ENCODE measurements at places on chromosomes 4 and X.

- DNase-seq: no peak
These were observed 102.0 kb downstream of the HPGD start for GRCh38 chr4:174420316-174420715.

DNA sequence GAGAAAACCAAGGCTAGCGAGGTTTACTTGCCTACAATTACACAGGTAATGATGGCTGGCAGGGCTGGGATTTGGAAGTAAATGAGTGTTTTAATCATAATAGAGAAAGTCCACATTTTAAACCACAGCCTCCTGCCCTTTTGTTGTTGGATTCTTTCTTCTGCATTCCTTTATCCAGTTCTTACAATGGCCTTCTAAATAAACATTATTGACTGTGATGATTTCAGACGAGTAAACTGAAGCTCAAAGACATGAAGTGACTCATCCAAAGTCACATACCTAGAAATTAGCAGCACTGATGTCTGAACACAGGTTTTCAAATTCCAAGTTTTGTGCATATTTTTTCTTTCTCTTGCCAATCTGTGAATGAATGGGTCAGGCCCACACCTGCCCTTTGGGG, 51.2 kb upstream of the C1QTNF7 start:
- no peak for DNase-seq

GRCh38 chr4:57156242-57156990, 46.2 kb upstream of the IGFBP7 start:
- no peak for DNase-seq

GRCh38 chrX:25858273-25858880, 279.8 kb upstream of the MAGEB18 start:
- DNase-seq: no peak

DNA sequence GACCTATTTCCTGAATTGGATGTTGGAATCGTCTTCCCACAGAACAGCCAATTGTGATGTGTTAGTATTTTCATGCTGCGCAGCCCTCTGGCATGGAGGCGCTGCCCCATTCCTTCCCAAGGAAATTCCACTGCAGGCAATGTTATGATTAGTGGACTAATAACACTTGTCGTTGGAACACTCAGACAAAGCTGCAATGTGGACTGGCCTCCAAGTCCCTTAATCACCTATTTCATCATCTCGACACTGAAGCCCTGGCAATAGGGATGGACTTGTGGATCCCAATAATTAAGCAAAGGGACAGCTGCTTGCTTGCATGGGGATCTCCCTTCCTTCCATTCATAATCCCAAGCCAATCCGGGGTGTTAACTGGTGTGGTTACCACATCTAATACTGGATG, 78.8 kb upstream of the PLAC1 start:
- no peak for DNase-seq

GRCh38 chr4:141560056-141560455, 76.3 kb upstream of the IL15 start:
- DNase-seq: no peak

- no peak for DNase-seq
These were observed 475.5 kb downstream of the CCSER1 start for GRCh38 chr4:90602726-90603125.

DNA sequence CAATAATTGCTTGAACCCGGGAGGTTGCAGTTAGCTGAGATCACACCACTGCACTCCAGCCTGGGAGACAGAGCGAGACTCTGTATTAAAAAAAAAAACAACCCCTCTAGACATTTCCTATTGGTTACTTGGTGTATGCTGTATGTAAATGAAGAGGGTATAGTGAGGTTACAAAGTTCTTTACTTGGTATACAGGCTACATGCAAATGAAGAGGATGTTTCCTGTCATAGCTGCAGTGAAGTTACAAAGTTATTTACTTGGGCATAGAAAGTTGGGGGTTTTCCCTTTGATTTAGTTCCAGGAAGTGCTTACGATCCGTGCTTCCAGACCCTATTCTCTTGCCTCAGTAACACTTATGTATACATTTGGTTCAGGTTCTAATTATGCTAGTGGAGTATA, 38.4 kb upstream of the CLNK start:
- no peak for DNase-seq

DNA sequence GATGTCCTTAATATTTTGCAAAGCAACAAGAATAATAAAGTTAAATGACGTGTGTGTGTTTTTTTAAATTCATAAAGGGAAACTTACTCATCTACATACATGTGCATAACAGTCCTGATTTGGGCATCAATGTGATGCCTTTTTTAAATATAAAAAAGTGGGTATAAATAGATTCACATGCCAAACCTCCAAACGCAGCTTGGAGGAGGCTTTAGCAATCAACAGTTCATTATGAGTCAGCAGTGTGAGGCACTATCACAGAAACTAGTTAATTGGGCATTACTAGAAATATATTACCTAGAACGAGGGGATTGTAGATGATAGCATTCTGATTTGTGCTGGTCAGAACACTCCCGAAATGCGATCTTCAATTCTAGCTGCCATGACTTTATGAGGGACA, 115.1 kb downstream of the HS6ST2 start:
- DNase-seq: no peak

GRCh38 chr4:98484031-98484430, 174.4 kb downstream of the TSPAN5 start:
- no peak for DNase-seq

DNA sequence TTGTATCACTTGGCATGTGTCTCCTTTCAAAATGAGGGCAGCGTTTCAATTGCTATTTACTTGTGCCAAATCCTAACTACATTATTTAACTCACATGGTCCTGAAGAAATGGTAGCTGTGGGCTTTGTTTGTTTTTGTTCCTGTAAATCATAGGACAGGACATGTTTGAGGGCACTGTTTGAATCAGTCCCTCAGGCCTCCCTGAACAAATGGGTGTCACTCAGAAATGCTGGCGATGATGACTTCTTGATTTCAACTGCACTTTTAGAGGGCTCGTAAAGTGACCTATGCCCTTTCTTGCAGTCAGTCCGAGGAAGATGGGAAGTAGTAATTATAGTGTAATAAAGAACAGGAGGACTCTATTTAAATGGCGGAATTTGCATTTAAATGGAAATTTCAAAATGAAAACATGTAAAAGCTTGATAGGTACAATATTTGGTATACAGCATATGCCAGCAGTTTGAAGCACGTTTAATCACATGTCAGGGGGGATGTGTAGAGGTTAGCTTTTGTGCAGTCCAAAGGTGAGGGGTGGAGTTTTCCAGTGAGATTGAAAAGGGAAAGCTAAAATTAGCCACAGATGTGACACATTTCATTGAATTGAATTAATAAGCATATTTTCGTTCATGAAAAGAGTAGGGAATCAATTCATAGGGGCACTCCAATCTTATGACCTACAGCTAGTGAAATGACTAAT, 1958.7 kb upstream of the IGFBP7 start:
- no peak for DNase-seq

GRCh38 chr4:10158333-10158942, 41.8 kb upstream of the WDR1 start:
- DNase-seq: no peak

DNA sequence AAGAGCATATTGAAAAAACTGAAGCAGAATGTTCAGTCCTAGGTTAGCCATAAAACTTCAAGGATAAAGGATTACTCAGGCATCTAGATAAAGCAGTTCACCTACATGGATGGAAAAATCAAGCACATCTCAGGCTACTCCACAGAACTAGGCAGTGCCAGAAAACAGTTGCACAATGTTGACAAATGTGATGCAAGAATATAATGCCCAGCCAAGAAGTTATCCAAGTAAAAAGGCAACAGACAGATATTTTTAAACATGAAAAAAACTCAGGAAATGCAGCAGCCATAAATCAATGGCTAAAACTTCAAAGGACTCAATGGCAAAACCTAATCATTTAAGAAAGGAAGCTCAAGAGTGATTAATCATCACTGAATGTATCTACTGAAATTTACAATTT, 456.0 kb upstream of the FAM241A start:
- DNase-seq: no peak

GRCh38 chr4:179605196-179605595, 2163.0 kb upstream of the AGA start:
- no peak for DNase-seq

DNA sequence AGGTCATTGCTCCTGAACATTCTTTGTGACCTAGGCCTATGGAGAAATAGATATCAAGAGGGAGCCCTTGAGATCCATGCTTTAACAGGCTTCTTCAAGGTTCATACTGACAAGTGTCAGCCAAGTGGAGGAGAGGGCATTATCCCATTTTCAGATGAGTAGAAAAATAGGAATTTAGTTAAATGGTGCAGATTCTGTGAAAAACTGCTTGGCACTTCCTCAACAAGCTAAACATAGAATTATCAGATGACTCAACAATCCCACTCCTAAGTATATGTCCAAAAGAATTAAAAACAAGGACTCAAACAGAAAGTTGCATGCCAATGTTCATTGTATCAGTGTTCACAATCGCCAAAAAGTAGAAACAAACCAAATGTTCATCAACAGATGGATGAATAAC, 43.8 kb upstream of the KCNIP4 start:
- DNase-seq: no peak

DNA sequence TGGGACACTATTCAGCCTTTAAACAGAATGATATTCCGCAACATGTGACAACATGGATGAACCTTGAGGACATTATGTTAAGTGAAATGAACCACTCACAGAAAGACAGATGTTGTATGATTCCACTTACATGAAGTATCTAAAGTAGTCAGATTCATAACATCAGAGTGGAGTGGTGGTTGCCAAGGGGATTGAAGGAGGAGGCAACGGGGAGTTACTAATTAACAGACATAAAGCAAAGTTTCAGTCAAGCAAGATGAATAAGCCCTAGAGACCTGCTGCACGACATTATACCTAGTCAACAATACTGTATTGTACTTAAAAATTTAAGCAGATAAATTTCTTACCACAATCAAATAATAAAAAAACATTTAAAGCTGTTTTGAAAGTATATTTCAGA, 105.0 kb upstream of the NR0B1 start:
- no peak for DNase-seq

- no peak for DNase-seq
These were observed 100.3 kb upstream of the FGF16 start for GRCh38 chrX:77346859-77347258.

DNA sequence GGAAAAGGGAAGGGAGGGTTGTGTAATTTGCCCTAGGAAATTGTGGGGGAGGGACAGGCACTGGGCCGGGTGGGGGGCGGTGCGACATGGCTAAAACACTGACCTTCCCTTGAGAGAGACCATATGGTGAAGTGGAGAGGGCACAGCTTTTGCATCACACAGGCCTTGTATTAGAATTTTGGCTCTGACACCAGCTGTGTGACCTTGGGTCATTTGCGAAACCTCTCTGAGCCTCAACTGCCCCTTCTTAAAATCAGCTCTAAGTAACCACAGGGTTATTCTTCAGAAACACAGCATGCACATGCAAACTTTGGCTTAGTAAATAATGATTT, 25.8 kb downstream of the PDGFRA start:
- no peak for DNase-seq

DNA sequence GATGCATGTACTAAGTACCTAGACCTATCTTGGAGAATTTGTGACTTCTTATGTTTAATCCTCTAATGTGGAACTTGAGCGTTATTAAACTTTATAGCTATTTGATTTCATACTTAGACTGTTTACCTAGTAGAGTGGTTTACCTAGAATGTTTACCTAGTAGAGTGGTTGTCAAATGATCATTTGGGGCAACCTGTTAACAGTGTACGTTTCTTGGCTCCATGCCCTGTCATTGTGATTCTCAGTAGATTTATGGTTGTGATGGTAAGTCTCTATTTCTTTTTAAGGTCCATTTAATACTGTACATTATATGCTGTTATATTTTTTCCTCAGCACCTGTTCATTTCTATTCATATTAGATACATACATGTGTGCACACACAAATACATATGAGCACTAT, 233.0 kb upstream of the MAD2L1 start:
- DNase-seq: no peak

DNA sequence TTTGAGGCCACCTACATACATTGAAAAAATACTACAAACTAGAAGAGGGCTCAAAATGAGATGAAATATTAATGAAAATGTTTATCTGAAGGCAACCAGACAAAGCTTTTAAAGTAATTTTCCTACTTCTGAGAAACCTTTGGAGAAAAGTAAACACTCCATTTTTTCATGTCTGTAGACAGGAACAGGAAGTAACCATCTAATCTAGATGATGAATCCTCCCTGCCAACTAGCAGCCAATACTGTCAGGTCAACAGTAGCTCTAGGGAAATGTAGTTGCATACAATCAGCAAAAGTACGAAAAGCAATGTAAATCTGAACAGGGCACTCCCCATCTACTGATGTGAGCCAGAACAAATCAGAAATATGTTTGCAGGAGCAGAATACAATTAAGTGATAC, 49.0 kb downstream of the AMMECR1 start:
- DNase-seq: no peak

GRCh38 chrX:56764975-56765791, 36.1 kb downstream of the NBDY start:
- DNase-seq: no peak

DNA sequence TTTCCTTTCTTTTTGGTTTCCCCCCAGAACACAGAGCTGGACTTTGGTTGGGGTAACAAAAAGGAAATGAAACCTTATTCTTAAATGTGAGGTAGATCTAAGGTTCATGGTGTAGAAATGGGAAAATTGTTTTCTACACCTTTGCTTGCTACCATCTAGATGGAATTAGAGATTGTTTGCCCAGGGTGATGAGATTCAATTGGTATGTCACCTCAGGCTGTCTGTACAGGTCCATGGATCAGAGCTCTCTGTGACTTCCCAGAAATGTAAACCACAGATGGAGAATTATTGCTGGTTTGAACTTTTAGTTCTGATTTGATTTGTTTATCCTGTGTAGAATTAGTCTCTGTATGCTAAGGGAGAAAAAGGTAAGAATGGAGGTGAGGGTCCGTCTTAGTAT, 146.7 kb downstream of the PCDH7 start:
- DNase-seq: no peak

DNA sequence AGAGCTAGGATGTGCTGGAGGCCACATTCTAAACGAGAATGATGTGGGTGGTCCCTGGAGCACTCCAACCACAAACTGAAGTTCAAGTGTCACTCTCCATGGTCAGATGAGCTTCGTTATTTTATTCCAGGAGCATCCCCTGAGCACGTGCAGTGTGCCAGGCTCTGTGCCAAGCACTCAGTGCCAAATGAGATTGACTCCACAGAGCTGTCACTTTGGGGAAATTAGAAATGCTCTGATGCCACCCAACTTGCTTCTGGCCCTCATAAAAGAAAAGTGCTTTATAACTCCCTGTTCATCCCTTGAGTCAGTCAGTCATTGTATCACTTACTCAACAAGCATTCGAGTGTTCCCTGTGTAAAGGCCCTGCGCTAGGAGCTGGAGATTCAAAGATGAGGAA, 91.2 kb downstream of the RTL5 start:
- DNase-seq: no peak
